ENCODE measurements at places on chromosomes 6 and 20. TPM values are rescaled to one million over a fixed set of nuclear protein-coding genes. Genes with fewer than 3 reads are reported as not detected.

DNA sequence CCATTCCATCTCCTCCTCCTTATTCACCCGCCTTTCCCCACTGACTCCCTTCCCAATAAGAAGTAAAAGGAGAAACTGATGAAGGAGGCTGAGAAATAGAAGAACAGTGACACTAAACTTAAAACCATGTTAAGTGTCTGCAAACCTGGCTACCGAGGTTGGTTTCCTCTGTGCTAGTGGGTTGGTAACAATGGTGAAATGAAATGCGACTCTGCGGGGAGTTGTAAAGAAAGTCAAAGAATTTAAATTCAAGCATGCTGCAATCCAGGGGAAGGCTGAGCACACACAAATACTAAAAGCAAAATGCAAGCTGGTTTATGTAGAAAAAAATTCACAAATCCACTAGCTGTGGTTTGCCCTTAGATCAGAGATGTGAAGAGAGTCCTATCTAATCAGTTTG is 155.2 kb upstream of the PDE10A start:
- DNase-seq, result no peak

GRCh38 chr6:126804332-126805064 is 314.0 kb upstream of the RSPO3 start:
- peak; percentile 33 for DNase-seq

DNA sequence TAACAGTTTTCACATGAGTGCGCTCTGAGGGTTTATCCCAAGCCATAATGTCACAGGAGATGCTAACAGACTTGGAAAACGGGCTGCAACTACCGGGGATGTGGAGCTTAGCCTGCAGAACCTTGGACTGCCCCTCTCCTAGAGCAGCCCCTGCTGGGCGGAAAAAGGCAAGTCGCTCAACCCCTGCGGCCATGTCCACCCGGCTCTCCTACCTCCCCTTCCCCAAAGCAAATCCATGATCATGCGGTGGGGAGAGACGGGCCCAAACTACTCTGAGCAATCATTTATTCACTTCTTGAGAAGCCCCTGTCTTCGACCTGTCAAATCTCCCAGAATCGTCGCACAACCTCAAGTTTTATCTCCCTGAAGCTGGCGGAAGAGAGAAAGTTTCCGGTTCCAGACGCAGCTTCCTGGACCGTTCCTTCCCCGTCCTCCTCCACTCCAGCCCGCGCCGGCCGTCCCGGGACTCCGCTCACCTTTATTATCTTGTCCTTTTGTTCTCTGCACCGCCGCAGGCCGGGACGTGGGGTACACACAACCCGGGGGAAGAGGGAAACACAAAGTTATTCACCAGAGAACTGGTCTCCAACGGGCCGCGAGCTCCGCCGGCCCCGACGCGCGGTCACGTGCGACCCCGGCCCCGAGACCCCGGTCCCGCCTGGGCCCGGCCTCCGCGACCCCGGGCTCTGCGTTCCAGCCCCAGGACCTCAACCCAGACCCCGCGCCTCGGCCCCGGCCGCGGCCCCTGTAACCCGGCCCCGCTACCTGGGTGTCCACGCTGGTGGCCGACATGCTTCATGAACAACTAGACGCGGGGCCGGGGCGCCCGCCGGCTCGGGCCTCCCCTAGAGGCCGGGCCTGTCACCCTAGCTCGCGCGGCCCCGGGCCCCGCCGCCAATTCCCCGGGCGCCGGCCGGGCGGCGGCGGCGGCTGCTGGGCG is 560 bp downstream of the YTHDF1 start:
- no peak for DNase-seq

GRCh38 chr20:47349365-47350180 is 6.9 kb downstream of the ZMYND8 start:
- no peak for DNase-seq

Gene KATNA1
- 43.1 TPM for total RNA-seq

Gene TGM3
- total RNA-seq, result not detected

Gene FHL5
- total RNA-seq, result 4.5 TPM

Gene XKR7
- total RNA-seq, result not detected

Gene DEF6
- 1.2 TPM for total RNA-seq

Gene BPIFB4
- not detected for total RNA-seq

All from uterus (tissue), 4 donors.